DMS 273 treated with DMSO at 0.1 percent for 48 hours (cell line): ENCODE measurements at places on chromosomes 12 and 14.

DNA sequence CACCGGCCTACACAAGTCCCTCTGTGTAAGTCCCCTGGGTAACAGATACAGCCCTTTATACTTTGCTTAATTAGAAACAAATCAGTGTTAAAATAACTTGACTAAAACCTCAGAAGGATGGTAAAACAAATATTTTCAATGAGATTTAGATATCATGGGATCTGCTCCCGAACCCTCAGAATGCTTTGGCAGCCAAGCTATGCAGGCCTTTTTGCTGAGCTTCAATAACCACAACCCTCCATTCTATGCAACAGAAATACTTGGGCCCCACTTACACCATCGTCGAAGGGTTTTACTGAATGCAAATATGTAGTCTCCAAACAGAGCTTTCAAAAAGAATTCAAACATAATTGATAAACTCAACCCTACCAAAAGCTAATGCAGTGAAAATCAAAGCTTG is 29.3 kb upstream of the PITPNM2 start:
- DNase-seq, result no peak

GRCh38 chr12:63862187-63862968 is 17.9 kb downstream of the SRGAP1 start:
- no peak for DNase-seq

DNA sequence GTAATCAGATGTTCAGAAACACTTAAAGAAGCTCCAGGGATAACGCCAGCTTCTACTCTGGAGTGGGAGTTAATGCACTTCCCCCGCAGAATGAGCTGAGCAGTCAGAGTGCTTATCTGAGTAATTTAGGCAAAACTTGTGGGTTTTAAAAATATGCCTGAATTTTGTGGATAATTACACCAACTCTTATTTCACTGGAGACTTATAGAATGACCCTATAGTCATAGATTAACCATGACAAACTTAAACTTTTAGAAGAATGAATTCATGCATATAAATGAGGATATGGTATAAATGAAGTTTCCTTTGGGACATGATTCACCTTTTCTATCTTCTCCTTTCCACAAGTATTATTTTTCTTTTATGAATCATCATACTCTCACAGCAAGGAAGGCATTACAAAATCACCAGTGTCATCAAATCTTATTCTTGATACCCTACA is 241.1 kb upstream of the FBXO33 start:
- no peak for DNase-seq

DNA sequence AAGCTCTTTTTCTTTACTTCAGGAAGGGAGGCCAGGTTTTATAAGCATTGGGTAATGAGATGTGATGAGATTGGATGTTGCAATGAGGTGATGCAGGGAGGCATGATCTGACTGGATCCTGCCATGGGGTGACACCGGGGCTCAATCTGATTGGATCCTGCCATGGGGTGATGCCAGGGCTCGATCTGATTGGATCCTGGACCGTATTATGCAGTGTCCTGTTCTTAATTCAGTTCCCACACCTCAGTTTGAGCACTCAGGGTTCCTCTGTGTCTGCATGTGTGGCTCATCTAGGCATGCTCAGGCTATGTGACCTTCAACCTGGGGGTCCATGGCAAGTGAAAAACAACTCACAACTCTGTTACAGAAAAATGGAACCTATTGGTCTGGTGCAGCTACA is 166.4 kb downstream of the SLC15A4 start:
- no peak for DNase-seq

DNA sequence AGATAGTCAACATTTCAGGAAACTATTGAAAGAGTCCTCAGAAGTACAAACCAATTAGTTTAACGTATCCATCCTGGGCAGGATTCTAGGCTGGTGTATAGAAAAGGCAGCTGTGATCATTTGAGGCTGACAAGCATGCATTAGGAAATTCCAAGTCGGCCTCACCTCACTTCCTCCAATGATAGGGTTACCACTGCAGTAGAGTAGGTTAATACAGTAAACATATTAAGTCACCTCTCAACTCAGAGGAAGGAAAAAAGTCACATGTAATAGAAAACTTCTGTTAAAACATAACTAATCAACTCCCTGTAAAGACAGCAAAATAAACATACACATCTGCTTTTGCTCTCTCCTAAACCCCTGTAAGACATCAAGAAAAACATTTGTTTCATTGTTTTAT is 33.5 kb downstream of the MED13L start:
- DNase-seq, result no peak
